COR-L47 (cell line): ENCODE measurements at places on chromosomes 1 and 21.

- DNase-seq, result no peak
Measured at GRCh38 chr1:218377143-218377660, 32.1 kb downstream of the TGFB2 start.

DNA sequence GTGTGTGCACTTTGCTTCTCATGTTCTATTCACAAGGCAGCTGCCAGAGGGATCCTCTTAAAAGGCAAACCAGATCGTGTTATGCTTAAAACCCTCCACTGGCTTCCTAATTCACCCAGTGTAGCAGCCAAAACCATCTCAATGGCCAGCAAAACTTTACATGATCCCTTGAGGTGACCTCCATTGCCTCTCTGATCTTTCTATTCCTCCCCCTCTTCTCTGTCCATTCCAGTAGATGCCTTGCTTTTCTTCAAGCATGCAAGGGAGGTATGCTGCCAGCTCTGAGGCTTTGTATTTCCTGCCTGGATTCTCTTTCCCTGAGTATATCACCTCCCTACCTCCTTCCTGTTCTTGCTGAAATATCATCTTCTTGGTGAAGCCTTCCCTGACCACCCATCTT, 93.2 kb upstream of the KCNK2 start:
- DNase-seq, result no peak

DNA sequence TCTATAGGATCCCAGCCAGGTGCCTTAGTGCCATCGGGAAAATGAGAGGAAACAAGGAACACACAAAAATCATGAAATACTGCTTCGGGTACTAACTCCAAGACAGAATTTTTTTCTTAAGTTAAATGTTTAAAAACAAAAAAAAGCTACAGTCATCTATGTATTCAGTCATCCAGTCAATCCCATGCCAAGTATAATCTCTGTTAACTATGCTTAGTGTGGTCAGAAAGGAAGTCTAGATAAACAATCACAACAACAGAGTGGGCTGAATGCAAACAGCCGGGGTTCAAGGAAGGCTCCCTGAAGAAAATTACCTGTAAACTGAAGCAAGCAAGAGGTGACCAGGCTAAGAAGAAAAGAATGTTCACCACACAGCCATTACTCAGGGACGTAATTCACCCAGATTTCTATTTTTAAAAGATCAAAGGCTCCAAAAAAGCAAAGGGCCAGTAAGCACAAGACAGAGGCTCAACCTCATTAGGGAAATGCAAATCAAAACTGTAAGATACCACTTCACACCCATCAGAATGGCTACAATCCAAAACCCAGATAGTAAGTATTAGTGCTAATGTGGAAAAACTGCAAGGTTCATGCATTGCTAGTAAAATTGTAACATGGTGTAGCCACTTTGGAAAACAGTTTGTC, 53.0 kb downstream of the RERE start:
- DNase-seq, result no peak

- no peak for DNase-seq
Measured at GRCh38 chr1:97013136-97013535, 291.6 kb downstream of the PTBP2 start.

GRCh38 chr1:223077247-223077833, 65.7 kb downstream of the TLR5 start:
- no peak for DNase-seq

DNA sequence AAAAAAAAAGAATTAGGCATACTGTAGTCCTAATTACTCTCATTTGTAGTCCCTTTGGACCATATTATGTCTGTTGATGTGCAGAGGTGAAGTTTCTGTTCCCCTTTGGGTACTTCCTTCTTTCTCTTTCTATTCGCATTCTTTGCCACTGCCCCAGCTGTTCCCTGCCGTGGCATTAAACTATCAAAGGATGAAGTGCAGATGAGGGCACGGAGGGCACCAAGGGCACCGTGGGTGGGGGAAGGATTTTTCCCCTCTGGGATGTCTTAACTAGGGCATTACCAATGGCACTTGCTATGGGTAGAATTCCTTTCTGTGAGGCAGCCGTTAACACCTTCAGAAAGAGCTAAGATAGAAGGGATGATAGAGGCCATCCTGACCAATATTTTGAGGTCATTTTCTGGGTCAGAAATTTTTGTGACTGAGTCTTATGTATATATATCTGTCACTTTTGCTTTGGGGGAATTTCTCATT, 4.9 kb upstream of the MAPKAPK2 start:
- no peak for DNase-seq

DNA sequence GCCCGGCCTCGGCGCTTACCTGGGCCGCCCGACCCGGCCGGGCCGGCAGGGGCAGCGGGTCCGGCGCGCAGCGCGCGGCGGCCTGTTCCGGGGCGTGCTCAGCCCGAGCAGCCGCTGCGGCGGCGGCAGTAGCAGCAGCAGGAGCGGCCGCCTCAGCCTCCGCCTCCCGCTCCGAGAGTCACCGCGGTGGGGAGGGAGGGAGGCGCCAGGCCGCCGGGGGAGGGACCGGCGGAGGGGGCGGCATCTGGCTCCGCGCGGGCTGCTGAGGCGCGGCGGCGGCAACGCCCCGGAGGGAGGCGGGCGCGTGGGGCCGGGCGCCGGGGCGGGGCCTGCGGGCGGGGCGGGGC, at the start of gene CTNNBIP1:
Gene CTNNBIP1 (minus strand): TSS at position 194 of the 347 bp plus-strand sequence. CDS start 38,205 bp downstream, outside the sequence.
- no peak for DNase-seq

- no peak for DNase-seq
Measured at GRCh38 chr1:72930528-72930927, 648.2 kb upstream of the NEGR1 start.

GRCh38 chr21:33443194-33443593, 36.6 kb downstream of the TMEM50B start:
- no peak for DNase-seq

DNA sequence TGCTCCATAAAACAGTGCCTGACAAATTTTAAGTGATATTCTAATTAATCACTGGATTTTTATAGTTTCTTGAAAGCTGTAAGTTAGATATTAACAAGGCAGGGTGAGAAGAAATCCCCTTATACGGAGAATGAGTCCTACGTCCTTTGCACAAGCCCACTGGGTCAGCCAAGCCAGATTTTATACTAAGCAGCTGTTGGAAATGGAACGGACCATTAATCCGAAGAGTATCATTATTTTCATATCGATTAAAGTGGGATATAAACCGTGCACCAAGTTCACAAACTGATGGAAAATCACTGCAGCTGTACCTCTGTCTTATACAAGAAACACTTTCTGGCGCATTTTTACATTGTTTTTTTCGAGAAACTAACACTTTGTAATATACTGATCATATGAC, 35.2 kb downstream of the SPAG17 start:
- no peak for DNase-seq

- no peak for DNase-seq
Measured at GRCh38 chr1:183051546-183051945, 28.3 kb downstream of the LAMC1 start.

GRCh38 chr1:210726621-210727020, 397.9 kb downstream of the HHAT start:
- DNase-seq, result no peak

GRCh38 chr1:23727362-23727811, 15.9 kb upstream of the ELOA start:
- DNase-seq, result no peak

DNA sequence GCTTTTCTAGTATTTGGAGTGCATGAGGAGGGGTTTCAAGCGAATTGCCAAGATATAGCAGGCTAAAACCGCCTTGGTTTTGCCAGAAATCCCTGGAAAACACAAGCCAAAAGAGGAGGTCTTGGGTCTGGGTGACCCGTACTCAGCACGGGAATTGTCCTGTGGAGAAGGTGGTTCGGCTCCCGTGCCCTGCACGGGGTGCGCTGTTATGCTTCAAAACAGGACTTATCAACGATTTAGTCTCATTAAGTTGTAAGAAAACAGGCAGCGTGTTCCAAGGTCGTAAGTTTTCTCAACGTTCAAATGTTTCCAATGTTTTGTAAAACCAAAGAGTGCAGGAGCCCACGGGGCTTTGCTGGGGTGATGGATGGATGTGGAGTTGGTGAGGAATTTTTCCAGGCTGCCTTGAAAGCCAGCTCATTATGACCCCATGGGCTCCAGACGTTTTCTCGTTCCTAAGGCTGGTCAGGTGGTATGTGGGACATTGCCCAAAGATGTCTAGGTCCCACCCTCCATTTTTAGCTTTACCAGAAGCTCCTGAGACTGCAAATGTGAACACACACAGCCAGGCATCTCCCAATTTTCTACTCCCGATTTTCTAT, 75.4 kb upstream of the CLDN14 start:
- no peak for DNase-seq

DNA sequence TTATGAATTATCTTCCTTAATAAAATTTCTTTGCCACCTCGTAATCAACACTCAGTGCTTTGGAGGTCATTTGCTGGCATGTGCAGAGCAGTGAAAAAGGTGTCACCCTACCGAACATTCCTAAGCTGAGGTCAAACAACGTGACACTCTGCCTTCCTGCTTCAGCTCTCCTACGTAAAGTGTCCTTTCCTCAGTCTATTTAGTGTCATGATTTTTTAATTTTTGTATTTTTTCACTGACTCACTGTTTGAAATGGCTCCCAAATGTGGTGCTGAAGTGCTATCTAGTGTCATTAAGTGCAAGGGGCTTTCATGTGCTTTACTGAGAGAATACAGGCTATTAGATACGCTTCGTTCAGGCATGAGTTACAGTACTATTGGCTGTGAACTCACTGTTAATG, 37.0 kb upstream of the ITPKB start:
- DNase-seq, result no peak

- no peak for DNase-seq
Measured at GRCh38 chr1:50139339-50140181, 30.8 kb downstream of the ELAVL4 start.

- no peak for DNase-seq
Measured at GRCh38 chr1:161068306-161069234, 1.1 kb downstream of the ARHGAP30 start.

- no peak for DNase-seq
Measured at GRCh38 chr1:27157194-27157593, 2.3 kb upstream of the SLC9A1 start.

DNA sequence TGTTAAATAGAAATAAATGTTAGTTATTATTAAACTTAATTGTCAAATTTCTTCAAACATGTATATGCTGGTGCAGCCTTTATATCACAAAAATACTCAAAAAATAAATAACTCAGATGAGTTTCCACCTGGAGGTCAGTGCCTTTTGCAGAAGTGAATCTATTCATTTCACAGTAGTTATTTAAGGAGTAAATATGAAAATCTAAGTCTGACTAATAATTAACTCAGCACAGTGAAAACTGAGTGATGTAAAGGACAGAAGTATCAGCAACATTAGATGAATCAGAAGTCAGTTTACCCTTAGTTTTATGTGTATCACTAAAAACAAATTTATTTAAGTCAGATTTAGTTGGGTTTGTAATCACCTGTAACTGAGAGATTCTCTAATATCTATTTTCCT, 2135.4 kb downstream of the MRPL39 start:
- DNase-seq, result no peak

DNA sequence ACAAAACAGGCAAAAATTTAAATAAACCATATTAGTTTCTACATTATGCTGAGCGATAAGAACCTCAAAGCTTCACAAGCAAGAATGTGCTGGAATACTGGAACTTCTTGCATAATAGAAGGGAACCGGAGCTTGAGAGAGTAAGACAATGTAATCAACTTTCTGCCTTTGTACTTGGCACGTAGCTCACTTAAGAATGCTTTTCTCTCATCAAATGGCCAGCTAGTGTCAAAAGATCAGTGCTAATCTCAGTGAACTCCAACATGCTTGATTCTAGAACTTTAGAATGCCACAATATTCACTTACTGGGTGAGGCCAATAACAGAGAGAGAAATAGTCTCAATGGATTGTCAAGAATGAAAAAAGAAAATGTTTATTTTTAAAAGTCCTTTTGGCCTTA, 486.1 kb upstream of the LRRC7 start:
- DNase-seq, result no peak

GRCh38 chr1:162111572-162111971, 42.1 kb downstream of the NOS1AP start:
- no peak for DNase-seq

DNA sequence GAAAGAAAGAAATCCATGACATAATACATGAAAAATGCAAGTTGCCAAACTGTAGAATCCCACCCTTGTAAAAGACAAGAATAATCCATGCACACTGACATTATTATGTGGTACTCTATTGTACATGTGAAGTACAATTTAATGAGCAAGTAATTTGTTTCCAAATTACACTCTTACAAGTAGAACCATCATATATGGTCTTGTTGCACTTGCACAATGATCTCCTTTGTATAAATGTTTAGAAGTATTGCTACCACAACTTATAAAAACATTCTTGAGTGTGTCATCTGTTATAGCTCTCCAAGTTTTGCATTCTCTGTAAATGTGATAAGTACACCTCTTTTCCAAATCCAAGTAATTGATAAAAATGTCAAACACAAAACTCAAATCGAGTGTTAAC, 29.1 kb upstream of the ZNF281 start:
- no peak for DNase-seq

DNA sequence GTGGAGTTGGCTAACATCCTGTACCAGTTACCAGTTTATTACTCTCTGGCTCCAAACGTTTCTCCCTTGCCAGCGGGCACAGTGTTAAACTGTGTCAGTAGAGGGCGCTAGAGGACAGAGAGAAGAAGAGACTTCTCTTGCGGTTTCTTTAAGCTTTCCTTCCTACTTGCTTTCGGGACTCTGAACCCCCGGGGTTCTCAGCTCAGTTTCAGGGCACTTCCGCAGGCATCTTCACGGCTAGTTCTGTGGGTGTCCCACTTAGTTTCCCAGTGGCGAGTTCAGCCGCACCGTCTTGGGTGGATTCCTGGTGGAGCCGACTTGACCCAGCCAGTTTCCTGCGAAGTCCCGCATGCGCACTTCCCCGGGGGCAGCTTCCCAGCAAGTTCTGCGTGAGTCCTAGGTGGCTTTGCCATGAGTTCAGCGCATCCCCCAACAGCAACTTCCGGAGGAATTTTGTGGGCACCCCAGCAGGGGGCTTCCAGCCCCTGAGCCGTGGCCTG, 37.9 kb upstream of the BTG2 start:
- peak; percentile 74 for DNase-seq

GRCh38 chr1:210332719-210333398, 4.2 kb downstream of the HHAT start:
- no peak for DNase-seq

- no peak for DNase-seq
Measured at GRCh38 chr1:86714159-86714558, 9.8 kb downstream of the SH3GLB1 start.

DNA sequence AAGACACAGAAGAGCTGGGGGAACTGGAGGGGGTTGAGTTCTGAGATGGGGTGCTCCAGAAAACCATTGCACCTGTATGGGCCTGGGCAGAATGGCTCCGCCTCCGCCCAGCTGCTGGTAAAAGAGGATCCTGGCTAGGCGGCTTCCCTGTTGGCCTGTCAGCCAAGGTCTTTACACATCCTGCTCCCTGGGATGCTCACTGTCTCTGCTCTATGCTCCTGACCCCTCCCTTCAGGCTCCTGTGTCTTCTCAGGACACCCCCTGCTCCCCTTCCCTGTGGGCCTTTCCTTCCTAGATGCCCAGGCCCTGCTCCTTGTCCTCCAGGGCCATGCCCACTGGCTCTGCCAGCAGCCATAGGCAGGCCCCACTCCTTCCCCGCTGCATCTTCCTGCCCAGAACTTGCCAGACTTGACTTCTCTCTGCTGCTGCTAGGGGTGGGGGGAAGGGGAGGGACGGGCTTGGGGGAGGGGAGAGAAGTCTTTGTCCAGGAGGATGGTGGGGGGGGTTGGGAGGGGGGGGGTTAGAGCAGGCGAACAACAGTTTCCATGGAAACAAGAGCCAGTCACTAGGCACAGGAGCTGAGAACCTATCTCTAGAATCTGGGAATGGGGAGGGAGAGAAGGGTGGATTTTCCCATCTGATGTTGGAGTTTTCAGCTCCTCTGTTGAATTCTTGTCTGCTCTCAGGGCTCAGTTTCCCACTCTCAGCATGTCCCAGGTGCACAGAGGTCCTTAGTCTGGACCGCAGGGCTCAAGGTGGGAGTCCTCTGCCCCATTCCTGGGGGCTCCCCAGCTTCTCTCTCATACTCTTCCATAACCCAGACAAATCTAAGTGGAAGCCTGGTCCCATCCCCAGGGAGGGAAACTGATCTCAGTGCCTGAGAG, 10.6 kb downstream of the CELSR2 start:
- no peak for DNase-seq
